ENCODE measurements at places on chromosomes 6 and 20. TPM values are rescaled to one million over a fixed set of nuclear protein-coding genes. Genes with fewer than 3 reads are reported as not detected.

Gene ZC2HC1B
- polyA plus RNA-seq = not detected

Gene CAP2
- 6.6 TPM for polyA plus RNA-seq

Gene WFDC2
- polyA plus RNA-seq = 161 TPM

Gene PEX7
- polyA plus RNA-seq = 11.8 TPM

Gene HLA-DMB
- 1.4 TPM for polyA plus RNA-seq

Gene ARFGEF3
- polyA plus RNA-seq = 5.8 TPM

DNA sequence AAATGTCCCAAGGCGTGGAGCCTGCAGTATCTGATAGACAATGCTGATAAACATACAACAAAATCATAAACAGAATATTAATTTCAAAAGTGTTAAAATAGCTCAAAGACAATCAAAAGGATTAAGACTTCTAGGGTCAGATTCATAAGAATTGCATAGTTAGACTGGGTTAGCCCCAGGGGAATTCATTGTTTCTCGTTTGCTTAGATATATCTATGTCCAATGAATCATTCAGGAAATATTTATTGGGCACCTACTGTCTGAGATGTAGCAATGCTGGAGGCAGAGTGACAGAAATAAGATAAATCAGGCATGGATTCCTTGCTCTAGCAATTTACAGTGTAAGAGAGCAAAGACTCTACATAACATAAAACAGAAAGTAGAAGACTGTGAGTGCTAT is 124.4 kb upstream of the PRL start:
- no peaks in the 10 kb centered on the region for H3K4me1 ChIP-seq
- no peak overlapping the region for H3K27ac ChIP-seq
- H3K27me3 ChIP-seq = no peaks in the 10 kb centered on the region
- H3K36me3 ChIP-seq = no peaks in the 10 kb centered on the region

- H3K4me3 ChIP-seq = no peak overlapping the region
- H3K36me3 ChIP-seq = no peaks in the 10 kb centered on the region
- no peak overlapping the region for H3K27ac ChIP-seq
- DNase-seq = no peak
- H3K27me3 ChIP-seq = no peaks in the 10 kb centered on the region
Observed at GRCh38 chr6:96651816-96652215, 88.9 kb downstream of the FHL5 start.

- no peaks in the 10 kb centered on the region for H3K27me3 ChIP-seq
- H3K36me3 ChIP-seq = no peaks in the 10 kb centered on the region
- H3K4me1 ChIP-seq = peaks cover 8% of the 10 kb centered on the region
Observed at GRCh38 chr6:117555262-117555849, 47.0 kb downstream of the GOPC start.

DNA sequence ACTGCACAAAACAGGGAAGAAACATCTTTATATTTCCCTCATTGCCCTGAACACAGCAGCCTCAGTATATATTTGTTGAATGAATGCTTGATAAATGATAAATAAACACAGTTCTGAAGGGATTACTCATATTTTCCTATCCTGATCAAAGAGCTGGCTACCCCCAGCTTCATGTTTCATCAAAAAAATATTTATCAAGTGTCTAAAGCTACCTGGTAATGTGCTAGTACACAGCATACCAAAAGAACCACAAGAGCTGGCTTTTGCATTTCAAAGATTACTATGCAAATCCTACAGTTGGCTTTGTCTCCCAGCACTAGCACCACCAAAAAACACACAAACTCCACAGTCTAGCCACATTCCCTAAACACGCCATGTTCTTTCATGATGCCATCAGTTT is 130.0 kb downstream of the BTBD9 start:
- no peak overlapping the region for H3K27ac ChIP-seq
- peaks cover 20% of the 10 kb centered on the region for H3K4me1 ChIP-seq
- no peaks in the 10 kb centered on the region for H3K27me3 ChIP-seq
- no peak overlapping the region for H3K4me3 ChIP-seq
- peak; percentile 47 for DNase-seq

DNA sequence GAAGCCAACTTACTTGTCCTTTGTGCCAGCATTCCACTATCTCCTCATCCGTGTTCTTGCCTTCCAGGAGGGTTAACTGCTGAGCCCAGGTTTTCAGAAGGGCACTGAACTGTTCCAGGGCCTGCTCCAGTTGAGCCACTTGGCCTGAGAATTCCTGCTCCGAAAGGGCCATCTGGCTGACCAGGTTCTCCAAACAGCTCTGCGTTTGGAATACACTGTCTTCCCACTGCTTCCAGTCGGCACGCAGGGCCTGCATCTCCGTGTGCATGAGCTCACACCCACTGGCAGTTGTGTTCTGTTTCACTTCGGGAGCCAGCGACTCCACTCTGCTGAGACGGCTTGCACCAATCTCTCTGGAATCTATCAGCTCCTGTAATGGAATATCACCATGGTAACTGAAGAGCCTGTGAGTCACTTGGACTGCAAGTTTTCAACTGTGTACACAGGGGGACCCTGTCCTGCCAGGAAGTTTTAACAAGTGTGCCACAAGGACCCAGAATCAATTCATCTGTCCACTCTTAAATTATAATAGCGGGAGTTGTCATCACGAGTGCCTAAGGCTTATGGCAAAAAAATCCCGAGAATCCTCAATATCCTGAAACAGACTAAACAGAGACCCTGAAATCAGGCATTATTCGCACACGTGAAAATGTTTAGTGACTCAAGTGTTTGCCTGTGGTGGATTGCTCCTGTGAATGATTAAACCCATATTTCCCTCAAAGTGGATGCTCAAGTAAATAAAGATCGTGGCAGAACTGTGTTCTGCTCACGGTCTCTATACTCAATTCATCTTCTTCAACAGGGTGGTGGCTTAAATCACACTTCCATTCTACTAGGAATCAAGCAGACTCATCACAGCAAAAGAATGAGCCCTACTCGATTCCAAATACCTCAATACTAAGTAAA is 255.9 kb downstream of the SYNE1 start:
- DNase-seq = no peak
- no peaks in the 10 kb centered on the region for H3K27me3 ChIP-seq
- H3K27ac ChIP-seq = no peak overlapping the region
- no peaks in the 10 kb centered on the region for H3K36me3 ChIP-seq
- H3K4me3 ChIP-seq = no peak overlapping the region

- H3K27me3 ChIP-seq = no peaks in the 10 kb centered on the region
- H3K4me3 ChIP-seq = no peak overlapping the region
- peak overlapping the region; percentile 77 for H3K27ac ChIP-seq
Observed at GRCh38 chr6:142570221-142570671, 268.4 kb downstream of the ADGRG6 start.

DNA sequence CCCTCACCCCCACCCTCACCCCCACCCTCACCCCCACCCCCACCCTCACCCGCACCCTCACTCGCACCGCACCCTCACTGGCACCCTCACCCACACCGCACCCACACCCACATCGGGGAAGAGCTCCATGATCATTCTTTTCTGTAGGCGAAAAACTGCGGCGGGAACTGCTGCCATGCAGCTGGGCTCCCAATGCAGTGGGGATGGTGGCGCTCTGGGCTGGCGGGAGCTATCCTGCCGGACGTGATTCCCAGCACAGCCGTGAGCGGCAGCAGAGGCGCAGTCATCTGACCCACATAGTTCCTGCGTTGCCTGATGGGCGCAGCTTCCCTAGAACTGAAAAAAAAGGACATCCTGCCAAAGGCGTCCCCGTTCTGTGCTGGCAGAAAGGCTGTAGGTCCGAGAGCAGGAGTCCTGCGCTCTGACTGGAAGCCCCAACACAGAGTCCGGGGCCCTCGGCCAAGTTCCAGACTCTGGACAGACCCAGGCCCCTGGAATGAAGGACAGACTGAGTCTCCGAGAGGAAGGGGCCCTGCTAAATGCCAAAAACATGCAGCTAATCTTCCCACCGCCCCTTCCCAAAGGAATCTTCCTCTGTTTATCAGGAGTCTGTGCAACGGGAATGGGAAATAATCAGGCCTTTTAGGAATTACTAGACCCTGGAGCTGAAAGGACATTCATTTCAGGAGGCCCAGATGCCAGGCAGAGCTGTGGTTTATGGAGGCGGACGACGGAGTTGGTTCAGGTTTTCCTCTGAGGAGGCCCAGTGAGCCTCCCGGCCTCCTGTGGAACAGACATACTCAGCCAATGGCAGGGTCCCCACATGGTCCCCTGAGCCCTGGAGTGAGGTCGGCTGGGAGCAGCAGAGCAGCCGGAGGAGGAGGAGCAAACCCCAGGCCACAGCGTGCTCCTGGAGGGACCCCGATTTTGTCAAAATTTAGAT is 14.1 kb upstream of the TCFL5 start:
- peaks cover 21% of the 10 kb centered on the region for H3K4me1 ChIP-seq
- no peaks in the 10 kb centered on the region for H3K36me3 ChIP-seq
- no peaks in the 10 kb centered on the region for H3K27me3 ChIP-seq
- H3K27ac ChIP-seq = no peak overlapping the region
- no peak overlapping the region for H3K4me3 ChIP-seq
- DNase-seq = peak; percentile 85

GRCh38 chr6:150486048-150486447 is 113.6 kb upstream of the PLEKHG1 start:
- no peak overlapping the region for H3K27ac ChIP-seq
- no peaks in the 10 kb centered on the region for H3K4me1 ChIP-seq
- DNase-seq = no peak
- H3K36me3 ChIP-seq = no peaks in the 10 kb centered on the region
- no peak overlapping the region for H3K4me3 ChIP-seq

- no peak overlapping the region for H3K4me3 ChIP-seq
- H3K27me3 ChIP-seq = no peaks in the 10 kb centered on the region
- no peaks in the 10 kb centered on the region for H3K36me3 ChIP-seq
- DNase-seq = no peak
Observed at GRCh38 chr6:6840831-6841291, 252.3 kb downstream of the LY86 start.

DNA sequence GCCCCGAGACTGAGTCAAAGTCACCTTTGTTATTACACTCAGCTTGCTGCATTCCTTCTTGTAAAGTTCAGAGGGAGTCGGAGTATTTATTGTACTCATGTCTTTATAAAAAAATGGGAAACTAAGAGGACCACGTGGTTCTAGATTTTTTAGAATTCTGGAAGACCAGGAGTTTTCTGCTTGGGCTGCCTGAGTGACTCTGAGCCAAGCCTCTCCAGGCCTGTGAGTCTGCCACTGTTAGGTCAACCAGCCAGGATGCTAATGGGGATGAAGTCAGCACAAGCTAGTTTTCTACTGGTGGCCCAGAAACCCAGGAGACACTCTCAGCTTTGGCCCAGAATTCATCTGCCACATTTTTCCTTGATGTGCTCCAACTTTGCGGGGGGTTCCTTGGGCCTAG is 453.5 kb upstream of the SULF2 start:
- no peaks in the 10 kb centered on the region for H3K27me3 ChIP-seq
- H3K36me3 ChIP-seq = no peaks in the 10 kb centered on the region
- peaks cover 14% of the 10 kb centered on the region for H3K4me1 ChIP-seq
- H3K4me3 ChIP-seq = no peak overlapping the region
- H3K27ac ChIP-seq = no peak overlapping the region

- no peaks in the 10 kb centered on the region for H3K36me3 ChIP-seq
- H3K27me3 ChIP-seq = no peaks in the 10 kb centered on the region
- peak; percentile 80 for DNase-seq
- no peak overlapping the region for H3K4me3 ChIP-seq
- no peaks in the 10 kb centered on the region for H3K4me1 ChIP-seq
Observed at GRCh38 chr6:7615611-7616383, 25.8 kb downstream of the SNRNP48 start.

DNA sequence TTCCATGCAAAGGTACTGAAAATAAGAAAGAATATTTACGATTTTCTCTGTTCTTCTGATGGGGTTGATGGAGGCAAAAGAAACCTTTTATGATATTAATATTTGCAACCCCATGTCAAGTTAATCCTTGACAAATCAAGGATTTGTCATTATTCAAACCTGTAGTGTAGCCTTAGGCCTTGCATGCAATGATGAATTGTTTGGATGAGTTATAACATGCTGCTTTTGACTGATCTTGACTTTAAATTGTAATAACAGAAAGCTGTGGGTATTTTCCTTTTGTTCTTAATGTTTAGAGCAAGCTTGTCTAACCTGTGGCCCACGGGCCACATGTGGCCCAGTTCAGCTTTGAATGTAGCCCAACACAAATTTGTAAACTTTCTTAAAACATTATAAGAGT is 13.0 kb upstream of the BAG2 start:
- H3K36me3 ChIP-seq = peaks cover 3% of the 10 kb centered on the region
- H3K27me3 ChIP-seq = no peaks in the 10 kb centered on the region
- H3K4me3 ChIP-seq = no peak overlapping the region
- no peaks in the 10 kb centered on the region for H3K4me1 ChIP-seq
- no peak for DNase-seq

GRCh38 chr6:38725414-38726183 is 10.5 kb downstream of the DNAH8 start:
- H3K4me1 ChIP-seq = no peaks in the 10 kb centered on the region
- H3K27me3 ChIP-seq = no peaks in the 10 kb centered on the region
- peak; percentile 15 for DNase-seq
- H3K27ac ChIP-seq = no peak overlapping the region
- no peak overlapping the region for H3K4me3 ChIP-seq
- no peaks in the 10 kb centered on the region for H3K36me3 ChIP-seq

DNA sequence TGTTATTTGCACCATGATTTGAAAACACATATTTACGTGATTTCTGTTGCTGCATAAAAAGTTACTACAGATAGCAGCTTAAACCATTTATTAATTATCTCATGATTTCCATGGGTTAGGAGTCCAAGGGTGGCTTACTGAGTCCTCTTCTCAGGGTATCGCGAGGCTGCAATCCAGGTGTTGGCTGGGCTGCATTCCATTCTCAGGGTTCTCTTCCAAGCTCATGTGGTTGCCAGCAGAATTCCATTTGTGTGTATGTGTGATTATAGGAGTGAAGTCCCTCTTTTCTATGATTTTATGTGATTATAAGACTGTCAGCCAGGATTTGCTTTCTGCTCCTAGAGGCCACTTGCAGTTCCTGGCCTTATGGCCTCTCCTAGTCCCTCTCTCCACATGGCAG is 135.1 kb downstream of the FAM83B start:
- H3K4me3 ChIP-seq = no peak overlapping the region
- DNase-seq = no peak
- no peaks in the 10 kb centered on the region for H3K27me3 ChIP-seq
- H3K4me1 ChIP-seq = no peaks in the 10 kb centered on the region

GRCh38 chr6:18036781-18037180 is 49.3 kb upstream of the KIF13A start:
- no peaks in the 10 kb centered on the region for H3K4me1 ChIP-seq
- no peak for DNase-seq
- H3K27ac ChIP-seq = no peak overlapping the region
- no peaks in the 10 kb centered on the region for H3K36me3 ChIP-seq

DNA sequence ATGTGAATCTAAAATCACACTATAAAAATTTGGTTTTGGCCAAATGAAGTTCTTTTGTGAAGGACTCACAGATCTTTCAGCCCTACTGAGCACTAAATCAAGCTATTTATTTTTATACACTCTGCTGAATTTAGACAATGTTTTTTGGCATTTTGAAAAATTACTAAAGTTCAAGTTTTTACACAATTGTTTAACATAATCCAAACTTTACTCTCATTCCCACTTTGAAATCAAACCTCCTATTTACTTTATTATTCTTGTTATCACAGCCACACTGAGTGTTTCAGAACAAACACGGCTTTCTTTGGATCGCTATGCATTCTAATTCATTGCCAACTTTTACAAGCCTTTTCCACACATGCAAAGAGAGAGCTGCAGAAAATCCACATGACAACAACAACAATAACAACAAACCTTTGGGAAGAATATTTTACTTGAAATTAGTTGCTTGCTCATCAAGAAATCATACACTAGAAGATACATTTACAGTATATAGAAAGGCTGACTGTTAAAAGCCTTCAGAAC is 49.1 kb upstream of the TMEM30A start:
- no peaks in the 10 kb centered on the region for H3K36me3 ChIP-seq
- no peak for DNase-seq
- peak overlapping the region; percentile 92 for H3K27ac ChIP-seq
- peak overlapping the region; percentile 29 for H3K4me3 ChIP-seq

- H3K36me3 ChIP-seq = no peaks in the 10 kb centered on the region
- H3K27ac ChIP-seq = no peak overlapping the region
- peaks cover 23% of the 10 kb centered on the region for H3K4me1 ChIP-seq
- H3K4me3 ChIP-seq = no peak overlapping the region
- no peak for DNase-seq
Observed at GRCh38 chr6:150149146-150149545, 6.3 kb downstream of the PPP1R14C start.

Measured in GM23338 (cell line).